HS-5 (cell line): ENCODE measurements at places on chromosomes 12 and 14.
A peak's percentile ranks its signal among the peaks of the same experiment; 100 is the strongest.

GRCh38 chr12:64931981-64932380, 107.5 kb downstream of the TBC1D30 start:
- no peak for DNase-seq

- DNase-seq = no peak
These were observed 240.3 kb downstream of the ZFP36L1 start for GRCh38 chr14:68552602-68553001.

- DNase-seq = no peak
These were observed 59.6 kb upstream of the FERMT2 start for GRCh38 chr14:53010193-53011040.

DNA sequence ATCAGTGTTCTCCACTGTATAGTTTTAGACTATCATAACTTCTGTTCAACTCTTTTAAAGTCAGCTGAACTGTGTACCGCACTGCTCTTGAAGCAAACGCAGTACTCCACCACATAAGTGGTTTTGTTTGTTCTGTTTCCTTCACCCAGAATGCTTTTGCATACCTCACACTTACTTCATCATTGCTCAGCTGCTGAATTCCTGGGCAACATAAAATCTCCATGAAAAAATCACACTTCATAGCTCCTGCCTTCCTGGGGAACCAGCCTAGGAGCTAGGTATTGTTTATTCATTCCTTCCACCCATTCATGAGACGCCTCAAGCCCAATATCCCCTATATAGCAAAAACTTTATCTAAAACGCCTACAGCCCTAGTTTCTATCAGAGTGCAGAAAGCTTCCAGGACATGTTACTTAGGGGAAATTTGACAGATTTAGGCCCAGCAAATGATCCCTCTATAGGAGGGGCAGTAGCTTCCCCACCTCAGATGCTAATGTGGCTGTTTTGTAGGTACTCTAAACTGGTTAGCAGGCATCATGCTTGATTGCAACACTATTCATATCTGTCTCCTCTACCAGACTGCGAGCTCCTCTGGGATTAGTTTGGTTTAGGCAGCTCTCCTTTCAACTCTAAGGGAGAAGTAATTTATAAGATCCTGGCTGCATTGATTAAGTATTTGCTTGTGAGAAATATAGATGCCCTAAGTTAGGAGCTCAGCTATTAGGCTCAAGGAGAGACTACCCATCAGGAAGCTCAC, 44.5 kb downstream of the LRRC9 start:
- DNase-seq = no peak

- no peak for DNase-seq
These were observed 2.1 kb upstream of the SLC16A7 start for GRCh38 chr12:59593761-59594160.

DNA sequence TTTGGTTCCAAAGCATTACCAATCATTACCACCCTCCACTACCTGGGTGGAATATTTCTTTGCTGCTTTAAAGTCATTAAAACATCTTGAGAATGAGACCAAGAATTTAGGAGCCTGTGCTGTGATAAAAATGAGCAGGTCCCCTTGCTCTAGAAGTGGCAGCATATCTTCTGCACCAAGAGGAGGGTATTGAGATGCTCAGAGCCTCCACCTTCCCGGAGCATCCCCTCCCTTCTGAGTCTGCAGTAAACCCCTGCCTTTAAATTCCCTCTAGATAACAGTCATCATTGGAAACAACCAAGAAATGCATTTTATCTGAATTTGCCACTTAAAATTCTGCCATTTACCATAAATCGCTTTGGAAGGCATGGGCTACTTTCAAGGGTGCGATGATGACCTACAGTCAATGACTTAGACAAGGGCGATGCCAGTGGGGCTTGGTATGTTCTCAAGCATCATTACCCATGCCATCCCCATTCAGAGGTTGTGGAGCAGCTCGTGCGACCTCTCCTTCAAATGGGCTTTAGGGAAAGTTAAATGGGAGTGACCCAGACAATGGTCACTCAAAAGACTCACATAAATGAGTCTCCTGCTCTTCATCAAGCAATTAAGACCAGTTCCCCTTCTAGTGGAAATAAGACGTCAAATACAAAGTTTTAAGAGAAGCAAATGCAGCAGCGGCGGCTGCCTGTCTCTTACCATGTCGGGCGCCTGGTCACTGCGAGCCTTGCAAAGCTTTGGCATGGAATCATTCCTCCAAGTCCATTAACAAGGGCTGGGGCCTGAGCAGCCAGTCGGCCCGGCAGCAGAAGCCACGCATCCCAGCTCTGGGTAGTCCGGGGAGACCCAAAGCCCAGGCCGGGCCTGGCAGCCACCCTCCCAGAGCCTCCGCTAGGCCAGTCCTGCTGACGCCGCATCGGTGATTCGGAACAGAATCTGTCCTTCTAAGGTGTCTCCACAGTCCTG, 334.5 kb downstream of the TMEM121 start:
- DNase-seq = no peak

- no peak for DNase-seq
These were observed 254.9 kb downstream of the AACS start for GRCh38 chr12:125320177-125320576.

- no peak for DNase-seq
These were observed 23.7 kb downstream of the ANKRD9 start for GRCh38 chr14:102485693-102486512.

DNA sequence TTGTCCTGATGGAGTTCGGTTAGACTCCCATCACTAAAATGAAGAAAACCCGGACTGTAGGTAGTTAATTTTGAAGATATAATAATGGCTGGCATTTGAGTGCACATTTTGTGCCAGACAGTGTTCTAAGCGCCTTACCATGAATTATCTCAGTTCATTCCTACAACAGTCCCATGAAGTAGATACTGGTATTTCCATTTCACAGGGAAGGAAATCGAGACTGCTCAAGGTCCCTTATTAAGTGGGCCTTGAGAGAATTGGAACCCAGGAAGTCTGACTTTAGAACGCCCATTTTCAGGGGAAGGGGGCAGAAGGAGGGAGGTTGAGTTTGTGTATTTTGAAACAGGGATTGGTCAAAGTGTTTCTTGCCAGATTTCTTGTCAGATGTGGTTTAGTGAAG, 855 bp downstream of the MNAT1 start:
- DNase-seq = no peak

- no peak for DNase-seq
These were observed 64.4 kb downstream of the FBXL14 start for GRCh38 chr12:1529862-1530591.

GRCh38 chr14:105196265-105196960, 15.3 kb upstream of the NUDT14 start:
- no peak for DNase-seq

GRCh38 chr14:95531473-95531872, 3.4 kb upstream of the GLRX5 start:
- no peak for DNase-seq

DNA sequence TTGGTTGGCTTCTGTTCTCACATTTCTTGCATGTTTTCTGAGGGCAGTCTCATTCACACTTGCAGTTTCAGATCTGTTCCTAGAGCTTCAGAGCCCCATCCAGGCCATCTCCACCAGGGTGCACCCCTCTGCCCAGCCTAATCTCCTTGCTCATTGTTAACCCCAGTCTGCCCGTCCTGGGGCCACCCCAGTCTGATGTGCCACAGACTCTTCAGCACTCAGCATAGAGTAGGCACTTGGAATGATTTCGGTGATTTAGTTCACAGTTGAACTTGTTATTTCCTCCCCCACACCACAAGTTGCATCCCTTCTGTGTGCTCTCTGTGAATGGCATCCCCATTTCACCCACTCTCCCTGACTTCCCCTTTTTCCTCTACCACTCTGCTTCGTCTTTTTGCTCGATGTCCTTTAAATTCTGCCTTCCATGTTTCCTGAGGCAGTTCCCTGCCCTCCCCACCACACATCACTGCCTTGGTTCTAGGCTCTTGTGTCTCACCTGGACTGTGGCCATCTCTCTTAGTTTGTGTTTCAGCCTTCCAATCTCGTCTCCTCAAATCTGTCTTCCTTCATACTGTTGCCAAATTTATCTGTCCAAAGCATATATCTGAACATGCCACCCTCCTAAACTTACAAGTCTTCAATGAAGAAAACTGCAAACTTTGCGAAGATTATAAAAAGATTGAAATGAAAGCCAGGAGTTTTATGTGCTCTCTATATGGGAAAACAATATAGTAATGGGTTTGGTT, 41.5 kb downstream of the ANO6 start:
- no peak for DNase-seq

DNA sequence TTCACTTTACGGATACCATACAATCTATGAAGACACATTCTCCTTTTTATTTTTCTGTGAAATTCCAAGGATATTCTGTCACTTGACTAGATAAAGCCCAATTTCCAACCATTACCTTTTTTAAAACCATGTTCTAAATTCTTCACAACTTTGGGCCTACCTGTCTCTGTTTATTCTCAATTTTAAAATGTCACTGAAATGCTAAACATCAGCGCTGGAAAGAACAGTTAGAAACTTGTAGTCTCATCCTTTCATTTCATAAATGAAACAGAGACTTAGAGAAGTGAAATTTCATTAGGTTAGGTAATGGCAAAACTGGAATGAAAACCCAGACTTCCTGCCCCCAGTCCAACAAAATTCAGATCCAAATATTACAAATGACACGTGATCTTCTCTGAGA, 396.2 kb downstream of the CCDC91 start:
- DNase-seq = no peak

- DNase-seq = no peak
These were observed 6.0 kb upstream of the CIROP start for GRCh38 chr14:23110579-23111365.

- no peak for DNase-seq
These were observed 140.6 kb downstream of the EPS8 start for GRCh38 chr12:15648558-15648957.

GRCh38 chr12:19510461-19510860, 71.2 kb downstream of the AEBP2 start:
- no peak for DNase-seq

GRCh38 chr14:101101456-101102056, 198.0 kb upstream of the RTL1 start:
- no peak for DNase-seq

GRCh38 chr14:51180577-51180976, 59.5 kb upstream of the TMX1 start:
- DNase-seq = no peak

DNA sequence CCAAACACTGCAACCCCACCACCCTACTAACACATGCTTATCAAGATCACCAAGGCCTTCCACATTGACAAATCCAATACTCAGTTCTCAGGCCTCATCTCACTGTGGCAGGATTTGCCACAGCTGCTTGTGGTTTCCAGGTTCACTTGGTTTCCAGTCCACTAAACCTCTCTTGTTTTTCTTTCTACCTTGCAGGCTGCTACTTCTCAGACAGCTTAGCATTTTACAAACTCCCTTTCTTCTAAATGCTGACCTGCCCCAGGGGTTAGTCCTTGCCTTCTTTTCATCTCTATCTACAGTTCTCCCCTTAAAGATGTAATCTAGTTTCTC, 84.1 kb downstream of the BCAT1 start:
- DNase-seq = no peak

DNA sequence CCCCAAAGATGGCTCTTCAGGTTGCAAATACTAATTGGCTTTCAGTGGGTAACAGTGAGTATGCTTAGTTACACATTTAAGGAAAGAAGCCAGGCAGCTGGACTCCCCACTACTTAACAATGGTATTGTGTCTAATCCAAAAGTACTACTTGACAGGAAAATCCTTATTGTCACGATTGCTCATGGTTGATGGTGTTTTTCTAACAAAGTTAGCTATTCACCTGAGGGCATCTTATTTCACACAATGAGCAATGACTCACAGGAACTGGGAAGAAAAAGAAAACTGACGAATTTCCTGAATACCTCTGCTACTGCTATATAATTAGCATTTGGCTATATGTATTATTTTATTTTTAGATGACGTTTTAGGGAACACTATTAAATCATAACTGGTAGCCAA, 33.4 kb upstream of the ALG10 start:
- DNase-seq = no peak

DNA sequence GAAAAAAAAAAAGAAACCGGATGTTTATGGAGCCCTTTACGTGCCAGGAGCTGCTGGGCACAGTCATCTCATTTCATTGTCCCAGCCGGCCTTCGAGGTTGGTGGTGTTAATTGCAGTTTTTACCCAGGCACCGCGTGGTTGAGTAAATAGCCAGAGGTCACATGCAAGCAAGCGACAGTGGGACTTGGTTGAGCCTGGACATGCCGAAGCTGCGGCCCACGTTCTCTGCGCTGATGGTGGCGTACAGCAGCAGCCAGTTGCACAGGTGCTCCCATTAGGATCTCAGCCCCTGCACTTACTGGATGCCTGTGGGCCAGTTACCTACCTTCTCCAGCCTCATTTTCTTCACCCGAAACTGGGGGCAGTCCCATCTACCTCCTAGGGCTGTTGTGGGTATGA, 54.0 kb downstream of the TSPAN9 start:
- no peak for DNase-seq

GRCh38 chr12:54565310-54565985, 16.0 kb downstream of the PDE1B start:
- no peak for DNase-seq

GRCh38 chr12:8036346-8036745, 3.8 kb downstream of the FOXJ2 start:
- DNase-seq = no peak

GRCh38 chr14:105026033-105026785, 5.3 kb upstream of the CDCA4 start:
- DNase-seq = peak; percentile 84

GRCh38 chr14:66514213-66514612, 6.3 kb downstream of the GPHN start:
- peak; percentile 20 for DNase-seq

GRCh38 chr12:77796775-77797174, 33.9 kb upstream of the NAV3 start:
- DNase-seq = no peak
